Right renal pelvis (tissue), 4 donors: ENCODE measurements at places on chromosomes 3 and 15.

GRCh38 chr3:39139442-39139841, 13.9 kb downstream of the CSRNP1 start:
- no peak for DNase-seq

DNA sequence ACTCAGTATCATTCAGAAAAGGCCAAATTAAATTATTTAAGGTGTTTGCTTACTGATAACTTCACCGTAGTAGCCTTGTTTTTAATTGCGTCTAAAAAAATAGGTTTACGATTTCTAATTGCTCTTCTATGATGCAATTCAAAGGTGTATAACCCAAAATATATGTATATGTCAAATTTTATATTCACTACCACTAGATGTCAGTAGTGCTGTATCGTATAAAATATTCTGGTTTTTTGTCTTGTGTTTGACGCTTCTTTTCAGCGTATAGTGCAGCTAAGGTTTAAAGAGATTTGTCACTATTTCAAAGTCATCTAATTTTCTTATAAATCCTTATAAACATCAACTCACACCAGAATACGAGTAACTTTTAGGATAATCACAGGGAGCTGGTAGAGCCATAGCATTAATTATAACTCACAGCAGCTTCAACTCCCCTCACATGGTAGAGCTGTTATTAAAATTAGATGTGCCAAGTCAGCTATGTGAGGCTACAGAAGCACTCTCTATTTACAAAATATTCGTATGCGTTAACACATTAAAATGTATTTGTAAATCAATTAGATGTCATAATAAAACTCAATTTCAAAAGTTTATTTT, 3.5 kb downstream of the PFN2 start:
- DNase-seq: peak; percentile 61

GRCh38 chr3:71310980-71311660, 272.4 kb downstream of the FOXP1 start:
- no peak for DNase-seq

DNA sequence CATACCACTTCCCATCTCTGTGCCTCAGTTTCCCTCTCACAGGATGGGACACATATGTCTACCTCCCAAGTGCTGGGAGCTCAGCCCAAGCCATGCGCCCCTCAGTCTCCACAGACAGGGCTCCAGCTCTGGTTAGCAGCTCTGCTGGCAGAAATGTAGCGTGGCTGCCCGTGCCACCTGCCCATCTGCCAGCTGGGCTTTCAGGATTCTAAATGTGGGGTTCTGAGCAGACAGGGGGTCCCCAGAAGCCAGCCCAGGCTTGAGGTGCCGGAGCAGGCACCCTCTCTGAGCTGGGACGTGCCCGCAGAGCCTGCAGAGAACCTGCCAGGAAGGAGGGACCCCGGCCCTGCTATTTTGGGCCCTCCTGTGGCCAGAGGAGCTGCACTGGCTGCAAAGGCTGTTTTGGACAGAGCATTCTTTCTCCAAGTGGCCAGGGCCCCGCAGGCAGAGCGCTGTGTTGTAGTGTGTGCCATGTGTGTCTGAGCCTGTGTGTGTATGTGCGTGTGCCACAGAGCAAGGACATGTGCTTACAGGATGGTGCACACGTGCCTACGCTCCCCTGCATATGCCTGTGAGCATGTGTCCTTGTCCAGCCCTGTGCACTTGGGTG, 31.7 kb downstream of the PSTPIP1 start:
- no peak for DNase-seq

DNA sequence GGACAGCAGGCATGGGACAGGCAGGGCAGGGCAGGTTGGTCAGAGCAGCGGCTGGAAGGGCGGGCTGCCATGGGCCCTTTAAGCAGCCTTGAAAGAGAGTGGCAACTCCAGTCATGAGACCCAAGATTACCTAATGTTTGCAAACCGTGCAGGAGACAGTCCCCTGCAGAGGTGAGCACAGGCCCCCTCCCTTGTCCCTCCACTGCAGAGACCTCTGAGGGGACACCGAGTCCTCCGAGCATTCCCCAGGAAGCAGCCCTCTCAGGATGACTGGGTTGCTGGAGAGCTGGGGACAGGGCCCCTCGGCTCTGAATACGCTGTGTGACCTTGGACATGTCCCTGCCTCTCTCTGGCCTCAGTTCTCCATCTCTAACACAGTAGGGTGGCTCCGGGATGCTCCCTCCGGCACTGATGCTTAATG, 81.4 kb downstream of the IQSEC1 start:
- DNase-seq: no peak

DNA sequence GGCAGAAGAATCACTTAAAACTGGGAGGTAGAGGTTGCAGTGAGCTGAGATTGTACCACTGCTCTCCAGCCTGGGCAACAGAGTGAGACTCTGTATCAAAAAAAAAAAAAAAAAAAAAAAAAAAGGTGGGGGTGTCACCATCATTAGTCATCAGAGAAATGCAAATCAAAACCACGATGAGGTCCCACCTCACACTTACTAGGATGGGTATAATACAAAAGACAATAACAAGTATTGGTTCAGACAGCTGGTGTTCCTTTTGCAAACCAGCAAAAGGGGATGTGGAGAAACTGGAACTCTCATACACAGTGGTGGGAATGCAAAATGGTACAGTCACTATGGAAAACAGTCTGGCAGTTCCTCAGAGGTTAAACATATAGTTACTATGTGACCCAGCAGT, 78.7 kb upstream of the TSC22D2 start:
- DNase-seq: no peak

DNA sequence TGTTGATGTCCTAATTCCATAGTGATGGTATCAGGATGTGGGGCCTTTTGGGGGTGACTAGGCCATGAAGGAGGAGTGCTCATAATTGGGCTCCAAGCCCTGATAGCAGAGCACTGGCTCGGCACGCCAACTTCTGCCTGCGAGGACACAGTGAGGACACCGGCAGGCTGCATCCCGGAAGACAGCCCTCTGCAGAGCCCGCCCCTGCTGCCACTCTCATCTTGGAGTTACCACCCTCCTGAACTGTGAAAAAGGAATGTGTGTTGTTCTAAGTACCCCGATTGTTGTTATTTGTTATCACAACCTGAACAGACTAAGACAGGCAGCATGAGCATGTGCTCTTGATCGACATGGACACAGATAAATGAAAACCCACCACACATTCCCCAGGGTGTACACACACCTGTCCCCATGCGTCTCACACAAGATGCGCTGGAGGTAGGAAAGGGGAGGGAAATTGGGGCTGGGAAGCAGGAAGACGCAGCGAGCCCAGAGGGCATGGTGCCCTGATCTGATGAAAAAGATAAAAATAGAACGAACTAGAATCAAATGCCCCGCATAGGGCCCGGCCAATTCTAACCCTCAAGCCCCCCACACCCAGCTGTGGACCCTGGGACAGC, 40.1 kb downstream of the RPN1 start:
- no peak for DNase-seq

GRCh38 chr15:64865126-64865997, 23.6 kb downstream of the PLEKHO2 start:
- DNase-seq: no peak

DNA sequence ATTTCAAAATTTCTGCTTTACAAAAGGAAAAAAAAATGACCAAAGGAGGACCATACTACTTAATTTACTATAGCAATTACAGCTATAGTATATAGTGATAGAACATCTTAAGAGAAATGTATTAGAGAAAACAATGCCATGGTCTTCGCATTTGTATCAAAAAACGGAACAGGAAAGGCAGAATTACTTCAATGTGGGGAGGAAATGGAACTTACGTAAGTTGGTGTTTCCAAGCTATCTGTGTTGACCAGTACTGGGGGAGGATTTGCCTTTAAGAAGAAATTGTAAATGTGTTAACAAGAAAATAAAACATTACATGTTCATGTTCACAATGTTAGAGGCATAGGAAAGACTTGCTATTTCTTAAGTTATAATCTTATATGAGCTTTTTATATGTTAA, 119.9 kb upstream of the MELTF start:
- DNase-seq: no peak

- DNase-seq: no peak
Observed at GRCh38 chr3:106423321-106424225, 554.8 kb upstream of the CBLB start.

- DNase-seq: no peak
Observed at GRCh38 chr3:191330530-191331048, 263 bp upstream of the UTS2B start.

DNA sequence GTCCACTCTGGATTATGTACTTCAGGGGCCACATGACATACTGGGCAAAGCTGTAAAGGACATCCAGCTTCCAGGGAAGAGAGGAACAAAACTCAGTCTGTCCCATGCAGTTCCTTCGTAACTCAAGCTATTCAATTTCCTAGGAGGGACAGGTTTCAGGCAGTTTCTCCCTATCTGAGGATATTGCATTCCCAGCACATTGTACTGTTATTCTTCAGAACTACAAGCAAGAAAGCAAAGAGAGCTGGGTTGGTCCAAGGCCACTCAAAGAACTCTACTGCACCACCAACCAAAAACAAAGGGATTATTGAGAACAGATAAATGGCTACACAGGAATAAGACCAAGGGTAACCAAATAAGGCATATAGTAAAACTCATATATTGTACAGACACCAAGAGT, 117.6 kb upstream of the ARL6 start:
- DNase-seq: no peak

DNA sequence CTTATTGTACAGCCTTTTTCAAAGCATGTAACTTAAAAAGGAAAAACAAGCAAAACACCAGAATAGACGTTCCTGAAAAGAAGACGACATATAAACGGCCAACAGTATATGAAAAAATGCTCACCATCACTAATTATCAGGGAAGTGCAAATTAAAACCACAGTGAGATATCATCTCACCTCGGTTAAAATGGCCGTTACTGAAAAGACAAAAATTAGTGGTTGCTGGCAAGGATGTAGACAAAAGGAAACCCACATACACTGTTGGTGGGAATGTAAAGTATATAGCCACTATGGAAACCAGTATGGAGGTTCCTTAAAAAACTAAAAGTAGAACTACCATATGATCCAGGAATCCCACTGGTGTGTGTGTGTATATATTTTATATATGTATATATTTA, 64.5 kb upstream of the MLF1 start:
- DNase-seq: no peak

DNA sequence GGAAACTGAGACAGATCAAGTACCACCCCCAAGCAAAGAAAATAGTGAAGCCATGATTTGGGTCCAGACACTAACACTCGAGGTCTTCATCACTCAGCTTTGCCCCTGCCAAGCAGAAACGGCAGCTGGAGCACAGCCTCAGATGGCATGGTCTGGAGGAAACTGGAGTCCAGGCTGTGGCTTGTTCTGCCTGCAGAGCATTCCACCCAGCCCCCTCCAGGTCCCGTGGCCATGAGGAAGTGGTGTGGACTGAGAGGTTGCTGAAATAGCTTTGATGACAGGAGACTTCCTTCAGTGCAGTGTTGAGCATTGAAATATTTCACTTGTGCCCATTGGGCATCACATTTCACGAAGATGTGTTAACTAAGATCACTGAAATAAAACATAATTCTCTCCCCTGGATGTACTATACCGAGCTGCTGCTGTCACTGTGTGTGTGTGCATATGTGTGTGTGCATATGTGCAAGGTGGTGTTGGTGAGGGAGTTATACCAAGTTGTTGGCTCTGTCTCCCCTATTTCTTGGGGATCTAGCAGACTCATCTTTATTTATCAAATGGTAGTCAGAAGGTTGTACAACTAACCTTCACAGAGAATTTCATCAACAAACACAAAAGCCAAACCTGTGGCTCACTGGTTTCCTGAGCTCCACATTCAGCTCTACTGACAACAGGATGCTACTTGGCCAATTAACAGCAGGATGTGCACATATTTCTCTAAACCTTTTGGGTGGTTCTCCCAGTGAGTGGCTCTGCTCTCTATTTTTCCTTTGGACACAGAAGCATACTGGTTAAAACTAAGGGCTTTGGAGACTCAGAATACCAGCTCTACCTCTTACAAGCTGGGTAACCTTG, 660.1 kb upstream of the CFAP20DC start:
- DNase-seq: no peak

GRCh38 chr15:26314577-26314976, 451.4 kb upstream of the ATP10A start:
- no peak for DNase-seq

DNA sequence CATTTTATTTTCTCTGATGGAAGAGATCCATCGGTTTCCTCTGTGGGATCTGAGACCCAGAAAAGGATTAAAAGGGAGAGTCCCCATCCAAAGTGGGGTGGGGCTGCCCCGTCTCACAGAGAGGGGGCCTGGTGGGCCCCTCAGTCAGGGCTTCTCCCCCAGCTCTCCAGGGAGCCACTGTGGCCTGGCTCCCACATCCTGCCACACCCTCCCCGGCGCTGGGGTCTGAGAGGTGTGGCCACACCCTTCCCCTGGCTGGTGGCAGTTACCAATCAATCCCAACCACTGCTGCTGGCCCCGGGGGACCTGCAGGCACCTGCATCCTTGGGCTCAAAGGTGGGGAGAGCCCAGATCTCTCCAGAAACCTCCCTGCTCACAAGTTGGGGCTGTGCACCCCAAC, 161.8 kb upstream of the IQSEC1 start:
- DNase-seq: no peak

DNA sequence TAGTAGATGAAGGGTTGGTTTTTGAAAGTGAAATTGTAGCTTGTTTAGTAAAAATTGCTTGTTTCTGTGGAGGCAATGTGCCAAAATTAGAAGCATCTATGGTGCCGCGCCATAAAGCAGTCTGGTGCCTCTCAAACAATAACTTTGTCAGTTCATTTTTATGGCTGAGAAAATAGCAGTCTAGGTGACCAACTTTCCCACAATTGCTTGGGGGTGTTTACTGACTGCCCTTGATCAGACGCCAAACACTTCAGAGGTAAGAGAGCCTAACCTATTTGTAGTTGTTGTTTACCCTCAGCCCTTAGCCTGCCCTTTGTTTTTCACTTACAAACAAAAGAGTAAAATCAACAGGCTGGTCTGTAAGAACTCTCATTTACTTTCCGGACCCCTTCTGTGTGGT, 174.5 kb downstream of the FNDC3B start:
- no peak for DNase-seq

DNA sequence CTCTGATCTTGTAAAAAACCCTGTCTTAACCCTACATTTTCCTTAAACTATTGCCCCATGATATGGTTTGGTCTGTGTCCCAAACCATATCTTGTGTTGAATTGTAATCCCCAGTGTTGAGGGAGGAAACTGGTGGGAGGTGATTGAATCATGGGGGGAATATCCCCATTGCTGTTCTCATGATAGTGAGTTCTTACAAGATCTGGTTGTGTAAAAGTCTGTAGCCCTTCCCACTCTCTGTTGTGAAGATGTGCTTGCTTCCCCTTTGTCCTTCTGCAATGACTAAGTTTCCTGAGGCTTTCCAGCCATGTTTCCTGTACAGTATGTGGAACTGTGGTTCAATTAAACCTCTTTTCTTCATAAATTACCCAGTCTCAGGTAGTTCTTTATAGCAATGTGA, 881.4 kb downstream of the DIPK2A start:
- DNase-seq: no peak
